ENCODE measurements at places on chromosomes 3 and 15. TPM values are rescaled to one million over a fixed set of nuclear protein-coding genes. Genes with fewer than 3 reads are reported as not detected.

KNG1 gene
- not detected for total RNA-seq

SAMMSON gene
- not detected for total RNA-seq

KLHDC8B gene
- 19.7 TPM for total RNA-seq

VIPR1 gene
- 0.31 TPM for total RNA-seq

All from cardiac ventricle fibroblast (primary cell).